ENCODE measurements at places on chromosomes 7 and 10.

DNA sequence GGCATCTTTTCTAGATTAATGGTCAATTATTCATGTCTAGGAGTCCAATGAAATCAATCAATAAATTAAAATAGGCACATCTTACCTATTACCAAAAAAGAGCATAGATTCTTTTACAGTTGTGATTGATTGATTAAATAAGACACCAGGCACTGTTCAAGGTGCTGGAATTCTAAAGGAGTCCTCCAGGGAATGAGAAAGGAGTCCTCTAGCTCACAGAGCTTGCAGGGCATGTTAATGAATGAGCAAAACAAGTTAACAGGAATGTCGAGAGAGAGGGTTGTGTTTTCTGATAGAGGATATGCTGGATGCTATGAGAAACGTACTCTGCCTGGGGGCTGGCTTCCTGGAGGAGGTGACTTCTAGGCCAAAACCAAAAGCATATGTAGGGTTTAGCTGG, 191.4 kb downstream of the BMPER start:
- DNase-seq = no peak

DNA sequence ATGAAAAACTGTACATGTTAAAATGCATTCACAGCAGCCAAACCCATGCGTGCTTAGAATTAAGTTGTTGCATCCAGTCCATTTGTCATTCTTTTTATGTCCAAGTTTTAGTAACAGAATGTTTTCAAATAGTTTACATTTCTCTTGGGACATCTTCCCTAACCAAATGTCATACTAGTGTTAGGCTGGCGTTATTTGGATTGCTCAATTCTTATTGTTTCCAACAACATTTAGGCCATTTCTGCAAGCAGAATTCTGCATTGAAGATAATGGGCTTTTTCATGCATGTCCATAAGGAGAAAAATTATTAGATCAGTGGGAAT, 203.0 kb downstream of the HIBADH start:
- DNase-seq = no peak

DNA sequence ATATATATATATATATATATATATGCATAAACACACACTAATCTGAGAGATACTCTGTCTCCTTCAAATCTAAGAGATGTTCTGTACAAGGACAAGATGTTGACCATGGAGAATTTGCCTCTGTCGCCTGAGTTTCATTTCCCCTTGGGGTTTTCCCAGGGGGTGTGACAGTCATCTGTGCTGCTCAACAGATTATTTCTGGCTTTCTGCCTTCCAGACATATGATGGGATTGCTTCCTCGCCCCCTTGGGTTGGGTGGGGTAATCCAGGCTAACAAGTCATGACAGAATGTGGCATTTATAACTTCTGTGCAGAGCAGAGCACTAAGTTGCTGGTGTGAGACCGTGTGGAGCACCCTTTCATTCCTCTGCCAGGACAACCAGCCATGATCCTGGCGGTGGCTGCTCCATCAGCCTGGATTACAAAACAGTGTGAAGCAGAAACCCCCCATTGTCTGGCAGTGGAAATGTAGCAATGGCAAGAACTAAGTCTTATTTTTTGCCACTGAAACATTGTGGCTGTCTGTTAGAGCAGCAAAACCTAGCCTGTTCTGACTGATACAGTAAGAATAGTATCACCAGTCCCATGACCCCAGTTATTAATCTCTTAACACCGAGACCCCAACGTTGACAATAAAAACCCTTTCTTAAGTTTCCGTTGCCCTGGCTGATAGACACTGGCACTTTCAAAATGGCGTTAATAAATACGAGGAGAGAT, 13.7 kb upstream of the USP6NL start:
- no peak for DNase-seq

DNA sequence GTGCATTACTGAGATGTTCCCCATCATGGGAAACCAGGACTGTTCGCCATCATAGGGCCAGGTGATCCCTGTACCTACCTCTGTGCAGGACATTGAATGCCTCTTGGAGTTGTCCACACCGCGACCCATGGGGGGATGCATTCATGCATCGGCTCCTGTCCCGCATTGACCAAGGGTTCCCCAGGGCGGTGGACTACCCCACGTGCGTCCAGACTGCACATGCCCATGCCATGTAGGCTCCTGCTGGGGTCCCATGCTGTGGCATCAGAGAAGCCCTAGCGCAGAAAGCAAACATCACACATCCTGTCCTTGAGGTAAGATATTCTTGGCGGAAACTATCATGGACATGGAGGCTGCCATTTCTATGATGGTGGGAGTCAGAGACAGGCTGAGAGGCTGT, 121.6 kb upstream of the UNC5B start:
- DNase-seq = no peak

DNA sequence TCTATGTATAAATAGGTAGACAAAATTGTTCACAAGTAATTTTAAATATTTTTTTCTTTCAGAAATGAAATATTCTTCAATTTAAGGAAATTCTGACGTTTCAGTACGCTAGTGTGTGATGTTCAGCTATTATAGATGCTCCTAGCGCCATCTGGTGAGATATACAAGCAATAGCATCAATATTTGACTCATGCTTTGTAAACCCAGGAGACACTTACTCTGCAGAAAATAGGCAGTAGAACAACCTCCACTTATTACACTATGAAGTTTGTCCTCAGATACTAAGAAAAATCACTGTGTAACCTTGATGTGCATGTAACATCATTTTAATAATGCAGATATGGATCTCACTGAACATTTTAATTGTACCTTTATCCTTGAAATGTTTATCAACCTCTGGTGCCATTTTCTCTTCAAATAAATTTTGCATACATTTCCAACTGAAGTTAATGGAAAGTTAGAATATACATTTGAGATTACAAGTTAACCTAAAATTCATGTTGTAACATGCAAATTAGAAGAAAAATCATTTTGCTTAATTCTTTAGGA, 151.5 kb upstream of the FAM3C start:
- peak; percentile 18 for DNase-seq

DNA sequence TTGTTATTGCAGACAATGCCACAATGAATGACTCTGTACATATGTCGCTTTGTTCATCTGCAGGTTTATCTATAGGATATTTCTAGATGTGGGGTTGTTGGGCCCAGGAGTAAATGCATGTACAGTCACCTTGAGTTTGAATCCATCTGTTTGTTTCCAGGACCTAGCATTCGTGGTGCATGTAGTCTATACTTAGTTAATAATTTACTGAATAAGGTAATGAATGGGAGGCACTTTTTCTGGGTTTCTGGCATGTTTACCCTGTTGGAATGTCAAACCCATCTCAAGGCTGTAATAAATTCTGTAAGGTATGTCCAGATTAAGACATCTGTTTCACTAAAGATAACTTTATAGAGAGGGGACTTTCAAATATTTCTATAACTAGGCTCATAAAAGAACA, 23.5 kb downstream of the HECTD2 start:
- no peak for DNase-seq

- no peak for DNase-seq
Measured at GRCh38 chr7:127582361-127582760, 3.0 kb downstream of the GCC1 start.

GRCh38 chr7:111855161-111855841, 293.0 kb upstream of the IMMP2L start:
- DNase-seq = peak; percentile 20

- no peak for DNase-seq
Measured at GRCh38 chr7:82677493-82677892, 233.9 kb upstream of the CACNA2D1 start.

DNA sequence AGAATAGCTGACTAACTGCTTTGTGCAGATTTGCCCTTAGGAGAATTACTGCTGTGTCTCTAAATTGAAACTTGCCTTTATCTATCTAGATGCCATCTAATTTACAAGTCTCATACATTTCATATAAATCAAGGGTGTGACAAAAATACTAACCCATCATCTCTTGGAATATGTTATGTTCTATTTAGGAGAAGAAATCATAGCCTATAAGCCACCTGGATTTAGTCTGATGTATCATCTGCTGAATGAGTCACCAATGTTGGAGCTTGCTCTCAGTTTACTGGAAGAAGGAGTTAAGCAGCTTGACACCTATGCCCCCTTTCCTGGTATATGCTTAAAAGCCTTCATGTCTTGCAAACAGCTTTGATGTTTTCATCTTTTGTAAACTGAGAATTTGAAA, 43.5 kb downstream of the NUP205 start:
- DNase-seq = no peak

GRCh38 chr10:102413053-102413705, 5.4 kb downstream of the PSD start:
- DNase-seq = peak; percentile 82

- no peak for DNase-seq
Measured at GRCh38 chr7:85102813-85103350, 84.0 kb downstream of the SEMA3D start.

Measured in GM12891 (cell line).